ENCODE measurements at places on chromosomes 7 and 10. TPM values are rescaled to one million over a fixed set of nuclear protein-coding genes. Genes with fewer than 3 reads are reported as not detected.

- H3K36me3 ChIP-seq, result no peaks in the 10 kb centered on the region
- no peak overlapping the region for H3K4me3 ChIP-seq
Observed at GRCh38 chr7:106623853-106624252, 37.1 kb downstream of the CCDC71L start.

DNA sequence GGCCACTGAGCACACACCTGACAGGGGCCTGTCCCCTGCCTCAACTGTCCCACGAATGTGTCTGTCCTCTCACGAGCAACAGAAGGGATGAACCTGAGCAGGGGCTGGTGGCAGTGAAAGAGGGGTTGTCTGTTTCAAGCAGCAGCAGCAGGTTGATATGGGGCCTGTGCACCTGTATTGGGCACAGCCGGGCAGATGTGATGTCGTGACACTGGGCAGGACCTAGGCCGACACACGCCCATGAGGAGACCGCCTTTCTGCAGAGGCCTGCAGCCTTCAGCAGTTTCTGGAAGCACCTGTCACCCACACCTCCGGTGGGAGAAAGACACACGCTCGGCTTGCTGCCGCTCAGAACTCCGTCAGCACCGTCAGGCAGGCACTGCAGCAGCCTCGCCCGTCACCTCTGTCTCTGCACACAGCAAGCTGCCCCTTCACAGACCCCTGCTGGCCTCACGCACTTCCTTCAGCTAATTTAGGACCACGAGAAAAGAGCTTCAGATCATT is 48.5 kb downstream of the AMZ1 start:
- no peaks in the 10 kb centered on the region for H3K36me3 ChIP-seq
- no peak overlapping the region for H3K27ac ChIP-seq
- peak; percentile 11 for DNase-seq

DNA sequence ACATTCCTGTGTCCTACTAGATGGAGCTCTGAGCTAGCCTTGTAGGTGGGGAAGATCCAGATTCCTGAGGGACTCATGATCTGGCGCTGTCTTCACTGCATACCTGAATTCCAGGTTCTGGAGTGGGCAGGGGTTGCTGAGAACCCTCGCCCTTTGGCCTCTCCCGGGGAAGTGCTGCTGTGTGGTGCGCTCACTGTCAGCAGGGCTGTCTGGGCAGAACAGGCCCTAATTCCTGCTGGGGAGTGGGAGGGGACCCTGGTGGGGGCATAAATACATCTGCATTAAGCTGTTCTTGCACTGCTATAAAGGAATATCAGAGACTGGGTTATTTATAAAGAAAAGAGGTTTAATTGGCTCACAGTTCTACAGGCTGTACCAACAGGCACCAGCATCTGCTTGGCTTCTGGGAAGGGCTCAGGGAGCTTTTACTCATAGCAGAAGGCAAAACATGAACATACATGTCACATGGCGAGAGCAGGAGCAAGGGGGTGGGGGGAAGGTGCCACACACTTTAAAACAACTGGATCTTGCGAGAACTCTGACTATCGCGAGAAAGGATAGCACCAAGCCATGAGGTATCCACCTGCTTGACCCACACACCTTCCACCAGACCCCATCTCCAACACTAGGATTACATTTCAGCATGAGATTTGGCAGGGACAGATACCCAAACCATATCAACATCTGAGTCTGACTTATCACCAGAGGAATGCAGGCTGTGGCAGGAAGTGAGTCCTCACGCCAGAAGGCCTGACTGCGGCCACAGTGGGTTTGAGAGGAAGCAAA is 115.0 kb downstream of the ADCY1 start:
- no peak overlapping the region for H3K4me3 ChIP-seq
- no peak overlapping the region for H3K27ac ChIP-seq
- no peaks in the 10 kb centered on the region for H3K27me3 ChIP-seq
- H3K36me3 ChIP-seq, result no peaks in the 10 kb centered on the region

- H3K4me1 ChIP-seq, result peaks cover 8% of the 10 kb centered on the region
- H3K36me3 ChIP-seq, result no peaks in the 10 kb centered on the region
- no peak for DNase-seq
- H3K27ac ChIP-seq, result peak overlapping the region; percentile 89
- H3K27me3 ChIP-seq, result no peaks in the 10 kb centered on the region
Observed at GRCh38 chr10:58268454-58268945, 462 bp upstream of the CISD1 start.

Gene BCAP29
- 134 TPM for total RNA-seq

Gene ZSWIM8
- 289 TPM for total RNA-seq

Gene NPTX2
- 139 TPM for total RNA-seq

GRCh38 chr7:31096198-31096876 is 44.2 kb downstream of the ADCYAP1R1 start:
- DNase-seq, result no peak
- no peaks in the 10 kb centered on the region for H3K36me3 ChIP-seq
- no peaks in the 10 kb centered on the region for H3K4me1 ChIP-seq
- H3K27ac ChIP-seq, result no peak overlapping the region
- no peaks in the 10 kb centered on the region for H3K27me3 ChIP-seq

GRCh38 chr10:90788968-90789367 is 68.9 kb downstream of the HTR7 start:
- no peaks in the 10 kb centered on the region for H3K4me1 ChIP-seq
- H3K4me3 ChIP-seq, result no peak overlapping the region
- no peak overlapping the region for H3K27ac ChIP-seq
- no peak for DNase-seq
- H3K27me3 ChIP-seq, result no peaks in the 10 kb centered on the region

DNA sequence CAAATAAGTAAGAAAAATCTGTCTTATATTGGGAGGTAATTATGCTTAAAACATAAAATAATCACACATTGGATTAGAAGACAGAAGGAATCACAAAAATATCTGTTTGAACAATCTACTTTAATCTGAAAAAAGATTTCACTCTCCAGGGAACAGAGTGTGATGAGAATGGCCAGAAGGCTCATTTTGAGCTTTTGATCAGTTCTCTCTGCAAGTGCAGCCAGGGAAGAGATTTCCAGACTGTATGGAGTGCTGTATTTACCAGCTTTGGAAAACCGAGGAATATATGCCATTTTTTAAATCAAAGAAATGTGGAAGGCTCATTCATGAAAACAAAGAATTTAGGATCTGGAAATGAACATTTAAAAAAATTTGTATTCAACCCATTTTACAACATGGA is 83.0 kb upstream of the WAC start:
- H3K4me1 ChIP-seq, result no peaks in the 10 kb centered on the region
- H3K27ac ChIP-seq, result no peak overlapping the region
- no peaks in the 10 kb centered on the region for H3K36me3 ChIP-seq
- DNase-seq, result no peak
- H3K4me3 ChIP-seq, result no peak overlapping the region

- no peak overlapping the region for H3K4me3 ChIP-seq
- H3K4me1 ChIP-seq, result no peaks in the 10 kb centered on the region
- no peak overlapping the region for H3K27ac ChIP-seq
Observed at GRCh38 chr10:62853710-62854109, 37.5 kb upstream of the EGR2 start.

- no peaks in the 10 kb centered on the region for H3K36me3 ChIP-seq
- no peaks in the 10 kb centered on the region for H3K27me3 ChIP-seq
- H3K27ac ChIP-seq, result peak overlapping the region; percentile 86
- H3K4me1 ChIP-seq, result peaks cover 22% of the 10 kb centered on the region
Observed at GRCh38 chr7:30028749-30029635, 780 bp downstream of the PLEKHA8 start.

GRCh38 chr10:33212061-33212748 is 122.3 kb downstream of the NRP1 start:
- H3K4me1 ChIP-seq, result no peaks in the 10 kb centered on the region
- H3K27me3 ChIP-seq, result no peaks in the 10 kb centered on the region
- H3K36me3 ChIP-seq, result no peaks in the 10 kb centered on the region
- H3K4me3 ChIP-seq, result no peak overlapping the region

GRCh38 chr10:3030765-3031164 is 36.6 kb upstream of the PFKP start:
- no peaks in the 10 kb centered on the region for H3K36me3 ChIP-seq
- no peaks in the 10 kb centered on the region for H3K4me1 ChIP-seq
- H3K4me3 ChIP-seq, result no peak overlapping the region
- no peaks in the 10 kb centered on the region for H3K27me3 ChIP-seq
- no peak overlapping the region for H3K27ac ChIP-seq

GRCh38 chr7:8044761-8045430 is 76.3 kb downstream of the GLCCI1 start:
- DNase-seq, result no peak
- H3K36me3 ChIP-seq, result no peaks in the 10 kb centered on the region
- no peaks in the 10 kb centered on the region for H3K27me3 ChIP-seq
- no peak overlapping the region for H3K27ac ChIP-seq

DNA sequence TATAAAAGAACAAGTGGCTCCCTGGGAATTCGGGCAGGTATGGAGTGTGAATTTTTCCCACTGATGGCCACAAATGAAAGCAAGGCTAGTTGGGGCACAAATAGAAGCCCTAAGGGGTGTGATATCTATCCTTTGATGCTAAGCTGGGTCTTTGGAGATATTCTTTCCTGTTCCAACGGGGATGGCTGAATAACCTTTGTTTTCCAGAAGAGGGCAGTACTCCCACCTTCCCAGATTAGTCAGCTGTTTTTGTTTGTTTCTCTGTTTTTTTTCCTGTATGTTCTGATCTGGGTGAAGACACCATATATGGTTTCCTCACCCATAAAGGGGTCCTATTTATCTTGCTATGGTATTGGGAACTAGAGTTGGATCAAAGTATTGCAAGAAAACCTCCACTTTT is 947.7 kb upstream of the SORCS1 start:
- no peak overlapping the region for H3K4me3 ChIP-seq
- H3K36me3 ChIP-seq, result no peaks in the 10 kb centered on the region
- no peak for DNase-seq

Gene MOGAT3
- total RNA-seq, result not detected

GRCh38 chr10:35813219-35813618 is 171.1 kb upstream of the FZD8 start:
- H3K27ac ChIP-seq, result no peak overlapping the region
- DNase-seq, result no peak
- H3K36me3 ChIP-seq, result no peaks in the 10 kb centered on the region
- H3K4me3 ChIP-seq, result no peak overlapping the region

DNA sequence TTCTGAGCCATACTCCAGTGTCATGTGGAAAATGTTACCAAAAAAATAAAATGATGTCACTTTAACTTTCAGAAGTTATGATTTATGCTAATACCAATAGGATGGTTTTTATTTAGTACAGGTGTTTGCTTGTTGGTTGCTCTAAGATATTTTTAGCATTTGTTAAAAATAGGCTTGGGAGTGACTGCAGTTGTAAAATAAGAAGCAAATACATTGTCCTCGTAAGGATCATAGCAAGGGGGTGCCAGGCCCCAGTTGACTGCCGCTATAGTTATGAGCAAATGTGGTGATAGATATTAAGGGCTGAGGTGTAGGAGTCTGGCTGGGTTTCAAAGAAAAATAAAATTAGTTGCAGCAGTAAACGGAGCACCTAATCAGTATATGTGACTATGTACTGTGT is 354.4 kb upstream of the BMPER start:
- H3K27me3 ChIP-seq, result no peaks in the 10 kb centered on the region
- no peak for DNase-seq
- H3K4me3 ChIP-seq, result no peak overlapping the region
- no peak overlapping the region for H3K27ac ChIP-seq
- no peaks in the 10 kb centered on the region for H3K4me1 ChIP-seq
- H3K36me3 ChIP-seq, result no peaks in the 10 kb centered on the region

Gene GGCT
- 17.8 TPM for total RNA-seq

DNA sequence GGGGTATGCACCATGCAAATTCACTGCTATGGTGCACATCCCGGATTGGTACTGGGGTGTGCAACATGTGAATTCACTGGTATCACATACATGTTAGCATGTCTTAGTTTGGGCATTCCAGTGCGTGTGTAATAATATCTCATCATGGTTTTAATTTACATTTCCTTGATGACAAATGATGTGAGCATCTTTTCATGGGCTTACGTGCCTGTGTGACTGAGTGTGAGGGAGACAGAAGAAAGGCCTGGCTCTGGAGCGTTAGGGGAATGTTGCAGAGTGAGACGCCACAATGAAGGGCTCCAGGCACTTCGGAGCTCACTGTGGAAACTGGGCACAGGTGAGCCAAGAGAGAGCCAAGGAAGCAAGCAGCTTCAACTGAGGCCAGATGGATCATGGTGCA is 162.6 kb downstream of the UBE2H start:
- no peaks in the 10 kb centered on the region for H3K27me3 ChIP-seq
- no peaks in the 10 kb centered on the region for H3K36me3 ChIP-seq
- H3K27ac ChIP-seq, result no peak overlapping the region
- DNase-seq, result no peak

DNA sequence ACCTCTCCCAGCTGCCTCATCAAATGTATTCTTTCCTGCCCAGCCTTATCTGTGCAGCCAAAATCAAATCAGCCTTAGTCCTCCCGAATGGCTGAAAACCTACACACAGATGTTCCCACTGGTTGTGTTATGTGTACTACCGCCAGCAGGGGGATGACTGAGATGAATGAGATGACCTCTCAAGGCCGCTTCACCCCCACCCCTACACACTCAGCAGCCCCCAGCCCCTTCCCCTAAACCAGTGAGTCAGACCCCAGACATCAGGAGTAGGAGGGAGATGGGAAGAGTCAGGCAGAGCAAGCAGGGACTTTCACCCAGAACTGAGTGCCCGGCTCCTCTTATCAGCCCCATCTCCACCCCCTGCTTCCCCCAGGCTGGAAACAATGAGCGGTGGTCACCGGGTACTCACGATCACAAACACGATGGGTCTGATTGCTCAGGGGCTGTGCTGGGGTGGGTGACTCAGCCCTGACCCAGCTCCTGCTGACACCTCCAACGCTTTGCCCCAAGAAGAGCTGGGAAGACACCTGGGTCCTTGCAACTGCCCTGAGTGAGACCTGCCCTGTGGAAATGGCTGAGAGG is 6.5 kb upstream of the C10orf105 start:
- no peaks in the 10 kb centered on the region for H3K27me3 ChIP-seq
- H3K27ac ChIP-seq, result no peak overlapping the region
- H3K36me3 ChIP-seq, result no peaks in the 10 kb centered on the region
- no peak overlapping the region for H3K4me3 ChIP-seq

GRCh38 chr10:114933588-114933987 is 4.4 kb upstream of the TRUB1 start:
- peaks cover under 1% of the 10 kb centered on the region for H3K4me1 ChIP-seq
- DNase-seq, result no peak
- no peak overlapping the region for H3K4me3 ChIP-seq
- H3K27ac ChIP-seq, result no peak overlapping the region
- H3K36me3 ChIP-seq, result no peaks in the 10 kb centered on the region

Gene FRMD4A
- 15.0 TPM for total RNA-seq

Gene OR9A2
- total RNA-seq, result 0.99 TPM

Gene IKZF1
- 10.4 TPM for total RNA-seq

Gene LRMDA
- 7.6 TPM for total RNA-seq

- H3K4me1 ChIP-seq, result no peaks in the 10 kb centered on the region
- no peaks in the 10 kb centered on the region for H3K36me3 ChIP-seq
- H3K4me3 ChIP-seq, result no peak overlapping the region
- H3K27ac ChIP-seq, result no peak overlapping the region
- no peaks in the 10 kb centered on the region for H3K27me3 ChIP-seq
- DNase-seq, result no peak
Observed at GRCh38 chr10:113953505-113954272, 90.0 kb upstream of the ADRB1 start.

All from testis (tissue), 5 donors.